AG04449 (cell line): ENCODE measurements at places on chromosomes 7 and 10.

- DNase-seq: no peak
These were observed 131.6 kb upstream of the KLF14 start for GRCh38 chr7:130865408-130866236.

DNA sequence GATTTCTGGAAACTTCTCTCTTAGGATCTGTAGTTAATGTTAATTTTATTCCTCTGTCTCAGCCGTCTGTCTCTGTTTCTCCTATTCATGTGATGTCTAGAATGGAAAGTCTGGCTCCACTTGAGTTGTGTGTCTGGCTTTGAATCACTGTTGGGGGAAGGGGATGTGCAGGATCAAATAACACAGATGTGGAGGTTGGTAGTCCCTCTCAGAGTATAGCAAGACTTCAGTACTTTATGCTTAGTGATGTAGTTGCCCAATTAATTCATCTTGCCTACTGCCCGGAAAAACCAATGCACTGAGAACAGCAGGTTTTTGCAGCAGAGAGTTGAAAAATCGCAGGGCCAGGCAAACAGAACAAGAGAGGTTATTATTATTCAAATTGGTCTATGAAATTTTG, 79.2 kb downstream of the PHTF2 start:
- no peak for DNase-seq

- DNase-seq: no peak
These were observed 591.1 kb downstream of the SDK1 start for GRCh38 chr7:3892157-3892556.

GRCh38 chr7:39594988-39595620, 28.3 kb upstream of the RALA start:
- no peak for DNase-seq

DNA sequence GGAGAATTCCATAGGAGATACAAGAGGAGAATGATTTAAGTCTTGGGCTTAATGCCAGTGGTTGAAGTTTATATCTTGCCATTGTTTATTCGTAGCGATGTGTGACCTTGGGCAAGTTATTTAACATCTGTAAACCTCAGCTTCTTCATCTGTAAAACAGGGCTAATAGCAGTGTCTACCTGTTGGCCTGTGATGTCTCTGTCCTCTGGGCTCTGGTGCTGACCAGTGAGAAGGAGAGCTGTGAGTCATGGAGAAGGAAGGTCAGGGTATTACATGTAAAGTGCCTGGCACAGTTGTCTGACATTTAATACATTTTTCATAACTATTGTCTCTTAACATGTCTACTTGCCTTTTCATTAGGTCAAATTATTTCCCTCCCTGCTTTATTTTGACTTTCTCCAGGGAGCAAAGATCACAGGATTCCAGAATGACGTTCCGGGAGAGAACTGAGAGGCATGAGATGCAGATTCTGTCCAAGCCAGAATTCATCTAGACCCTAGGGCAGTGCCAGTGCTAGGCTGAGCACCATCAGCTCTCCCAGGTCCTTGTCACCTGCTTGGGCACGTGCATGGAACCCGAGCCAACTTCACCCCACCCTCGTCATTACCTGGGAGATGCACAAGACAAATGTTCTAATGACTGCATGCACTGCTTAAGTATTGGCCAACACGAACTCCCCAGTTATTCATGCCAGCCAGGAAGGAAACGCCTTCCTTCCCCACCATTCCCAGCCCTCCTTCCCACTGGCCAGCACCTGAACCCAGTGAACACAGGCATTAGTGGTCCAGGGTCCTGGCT, 187.9 kb downstream of the DPY19L1 start:
- DNase-seq: no peak

DNA sequence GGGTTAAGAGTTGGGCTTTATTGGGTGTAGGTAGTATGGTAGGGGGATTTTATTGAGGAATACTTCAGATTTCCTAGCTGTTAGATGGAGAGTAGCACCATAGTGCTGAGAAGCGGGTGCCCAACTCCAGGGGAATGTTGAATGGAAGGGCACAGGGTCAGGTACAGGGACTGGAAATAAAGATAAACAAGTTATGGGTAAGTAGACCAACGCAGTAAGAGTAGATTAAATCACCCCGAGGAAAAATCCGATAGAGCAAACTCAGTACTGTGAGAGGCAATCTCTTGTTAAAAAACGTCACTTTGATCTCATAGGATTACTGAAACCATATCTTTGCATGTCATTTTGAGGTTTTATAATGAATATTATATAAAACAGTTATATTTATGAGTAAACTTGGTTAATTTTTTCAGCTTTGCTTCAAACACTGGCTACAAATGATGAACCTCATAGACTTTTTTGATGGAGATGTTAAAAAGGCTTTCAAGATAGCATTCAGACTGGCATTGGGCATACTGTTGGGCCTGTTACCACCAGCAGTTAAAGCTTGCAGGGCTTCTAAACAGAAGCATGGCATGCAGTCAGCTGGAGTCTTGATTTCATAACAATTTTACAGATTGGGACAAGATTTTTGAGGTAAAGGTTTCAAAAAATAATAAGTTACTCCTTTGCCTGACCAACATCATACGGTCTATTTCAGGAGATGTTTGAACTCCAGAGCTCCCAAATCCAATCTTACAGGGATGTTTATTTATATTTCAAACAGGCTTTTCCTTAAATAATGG, 7.1 kb downstream of the AHR start:
- DNase-seq: no peak

GRCh38 chr7:17832242-17832641, 108.1 kb downstream of the SNX13 start:
- no peak for DNase-seq

GRCh38 chr7:90560730-90561129, 35.4 kb upstream of the CDK14 start:
- peak; percentile 26 for DNase-seq

GRCh38 chr7:73717025-73717807, 2.3 kb downstream of the STX1A start:
- DNase-seq: no peak

- no peak for DNase-seq
These were observed 210.3 kb upstream of the GPR26 start for GRCh38 chr10:123455861-123456260.

GRCh38 chr10:4239186-4239585, 454.2 kb upstream of the KLF6 start:
- DNase-seq: no peak

GRCh38 chr10:75018251-75018650, 93.2 kb upstream of the SAMD8 start:
- no peak for DNase-seq

DNA sequence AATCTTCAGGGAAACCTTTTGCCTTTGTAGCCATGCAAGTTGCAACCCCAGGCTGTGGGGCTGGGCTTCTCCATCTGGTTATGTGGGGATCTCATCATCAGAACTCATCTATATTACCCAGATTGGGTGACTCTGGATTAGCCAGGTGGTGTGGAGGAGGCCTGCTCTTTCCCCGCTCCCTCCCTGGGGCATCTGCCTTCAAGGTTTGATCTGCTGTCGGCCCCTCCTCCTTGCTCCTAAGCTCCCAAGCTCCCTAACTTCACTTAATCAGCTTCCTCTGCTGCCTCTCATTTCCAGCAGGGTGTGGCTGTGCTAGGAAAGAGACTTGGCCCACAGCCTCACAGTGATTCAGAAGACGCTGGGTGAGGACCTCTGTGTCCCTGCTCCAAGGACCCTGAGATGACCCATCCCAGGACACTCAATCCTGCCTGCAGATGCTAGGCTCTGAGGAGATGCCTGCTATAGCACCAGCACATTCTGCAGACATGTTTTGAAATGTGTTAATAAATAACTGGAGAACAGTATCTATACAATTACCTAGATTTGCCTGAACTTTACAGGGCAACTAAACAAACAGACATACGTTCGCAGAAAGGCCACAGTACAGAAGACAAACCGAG, 392.1 kb upstream of the PODXL start:
- no peak for DNase-seq

- DNase-seq: no peak
These were observed 584.0 kb upstream of the GHITM start for GRCh38 chr10:83555264-83555663.

DNA sequence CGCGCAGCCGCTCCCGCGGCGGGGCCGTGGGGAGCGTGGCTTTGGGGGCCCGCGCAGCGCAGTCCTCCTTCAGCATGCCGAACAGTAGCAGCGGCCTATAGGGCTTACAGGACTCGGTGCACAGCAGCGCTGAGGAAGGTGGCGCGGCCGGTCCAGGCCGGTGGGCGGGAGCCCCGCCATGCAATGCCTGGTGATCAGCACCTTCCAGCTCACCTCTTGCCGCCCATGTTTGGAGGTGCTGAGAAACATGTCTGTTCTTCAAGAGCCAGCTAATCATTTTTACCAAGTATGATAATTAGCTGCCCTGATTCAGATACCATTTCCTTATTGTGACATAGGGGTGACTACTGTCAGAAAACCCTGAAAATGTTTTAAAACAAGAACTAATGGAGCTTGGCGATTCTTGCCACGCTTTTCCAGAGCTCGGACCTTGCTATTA, 33.5 kb upstream of the SFTPD start:
- DNase-seq: no peak

- DNase-seq: no peak
These were observed 104.7 kb upstream of the PCGF5 start for GRCh38 chr10:91115618-91116390.
